OCI-LY7 (cell line): ENCODE measurements at places on chromosomes 2 and 18.

GRCh38 chr2:72128843-72129227 is 18.8 kb downstream of the CYP26B1 start:
- no peak for DNase-seq

- no peak for DNase-seq
Measured at GRCh38 chr2:98503481-98504105, 58.9 kb downstream of the INPP4A start.

GRCh38 chr2:188902901-188903491 is 71.2 kb upstream of the COL3A1 start:
- DNase-seq = no peak

- DNase-seq = no peak
Measured at GRCh38 chr2:1826226-1826905, 82.1 kb upstream of the PXDN start.

- DNase-seq = no peak
Measured at GRCh38 chr18:10525371-10525691, 496 bp upstream of the NAPG start.

DNA sequence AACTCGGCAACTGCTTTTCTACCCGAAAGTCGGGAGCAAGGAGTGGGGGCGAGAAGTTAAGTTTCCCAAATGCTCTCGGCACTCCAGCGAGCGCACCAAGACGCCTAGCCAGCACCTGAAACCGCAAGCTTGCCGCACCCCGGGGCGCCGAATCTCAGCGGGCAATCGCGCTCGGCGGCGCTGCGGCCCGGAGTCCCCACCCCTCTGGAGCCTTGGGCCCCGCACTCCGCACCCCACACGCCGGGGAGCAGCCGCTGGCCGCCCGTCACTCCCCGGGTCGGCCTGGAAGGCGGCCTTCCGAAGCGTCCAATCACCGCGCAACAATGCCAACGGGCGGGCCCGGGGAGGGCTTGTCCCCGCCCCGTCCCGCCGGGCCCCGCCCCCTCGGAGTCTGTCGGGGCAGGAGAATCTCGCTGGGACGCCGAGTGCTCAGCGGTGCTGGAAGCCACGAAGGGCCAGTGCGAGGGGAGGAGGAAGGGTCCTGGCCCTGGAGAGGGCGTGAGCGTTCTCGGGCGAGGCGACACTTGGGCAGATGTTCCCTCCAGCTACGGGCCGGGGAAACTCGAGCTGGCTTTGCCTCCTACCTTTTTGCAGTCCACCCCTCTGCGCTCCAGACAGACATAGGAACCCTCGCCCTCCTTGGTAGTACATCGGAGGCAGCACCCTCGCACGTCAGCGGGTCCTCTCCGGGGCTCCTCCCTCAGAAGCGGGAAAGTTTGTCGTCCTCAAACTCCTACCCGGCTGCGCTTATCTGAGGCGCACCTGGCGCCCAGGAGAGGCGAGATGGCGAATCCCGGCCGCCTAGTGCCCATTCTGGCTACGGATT is 1.1 kb upstream of the ZBTB7C start:
- peak; percentile 49 for DNase-seq

DNA sequence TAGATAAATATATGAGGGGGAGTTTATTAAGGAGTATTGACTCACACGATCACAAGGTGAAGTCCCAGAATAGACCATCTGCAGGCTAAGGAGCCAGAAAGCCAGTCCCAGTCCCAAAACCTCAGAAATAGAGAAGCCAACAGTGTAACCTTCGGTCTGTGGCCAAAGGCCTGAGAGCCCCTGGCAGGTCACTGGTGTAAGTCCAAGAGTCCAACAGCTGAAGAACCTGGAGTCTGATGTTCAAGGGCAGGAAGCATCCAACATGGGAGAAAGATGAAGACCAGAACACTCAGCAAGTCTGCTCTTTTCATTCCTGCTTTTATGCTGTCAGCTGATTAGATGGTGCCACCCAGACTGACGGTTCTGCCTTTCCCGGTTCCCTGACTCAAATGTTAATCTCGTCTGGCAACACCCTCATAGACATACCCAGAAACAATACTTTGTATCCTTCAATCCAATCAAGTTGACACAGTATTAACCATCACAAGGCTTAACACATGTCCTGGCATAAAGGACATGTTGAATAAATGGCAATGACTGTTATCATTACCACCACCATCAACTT is 56.7 kb downstream of the MAPK4 start:
- DNase-seq = no peak

DNA sequence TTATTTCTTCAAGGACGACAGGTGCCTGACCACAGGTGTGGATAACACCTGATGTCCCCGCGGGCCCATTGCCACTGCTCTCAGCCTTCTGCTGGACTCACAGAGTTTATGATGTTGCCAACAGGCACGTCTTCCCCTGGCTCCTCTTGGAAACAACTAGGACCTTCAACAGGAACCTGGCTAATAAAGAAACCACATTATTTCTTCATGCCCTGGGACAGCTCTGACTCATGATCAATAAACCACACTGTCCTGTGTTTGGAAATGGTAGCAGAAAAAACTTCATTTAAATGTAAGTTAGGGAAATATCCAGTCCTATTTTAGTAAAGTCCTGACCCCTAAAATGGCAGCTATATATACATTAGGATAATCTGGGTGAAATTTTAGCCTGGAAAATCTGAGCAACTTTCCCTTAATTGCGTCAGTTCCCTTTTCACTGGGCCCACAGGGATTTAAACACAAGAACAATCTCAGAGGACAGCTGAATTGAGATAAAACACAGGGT is 158.9 kb downstream of the VAPA start:
- DNase-seq = no peak

DNA sequence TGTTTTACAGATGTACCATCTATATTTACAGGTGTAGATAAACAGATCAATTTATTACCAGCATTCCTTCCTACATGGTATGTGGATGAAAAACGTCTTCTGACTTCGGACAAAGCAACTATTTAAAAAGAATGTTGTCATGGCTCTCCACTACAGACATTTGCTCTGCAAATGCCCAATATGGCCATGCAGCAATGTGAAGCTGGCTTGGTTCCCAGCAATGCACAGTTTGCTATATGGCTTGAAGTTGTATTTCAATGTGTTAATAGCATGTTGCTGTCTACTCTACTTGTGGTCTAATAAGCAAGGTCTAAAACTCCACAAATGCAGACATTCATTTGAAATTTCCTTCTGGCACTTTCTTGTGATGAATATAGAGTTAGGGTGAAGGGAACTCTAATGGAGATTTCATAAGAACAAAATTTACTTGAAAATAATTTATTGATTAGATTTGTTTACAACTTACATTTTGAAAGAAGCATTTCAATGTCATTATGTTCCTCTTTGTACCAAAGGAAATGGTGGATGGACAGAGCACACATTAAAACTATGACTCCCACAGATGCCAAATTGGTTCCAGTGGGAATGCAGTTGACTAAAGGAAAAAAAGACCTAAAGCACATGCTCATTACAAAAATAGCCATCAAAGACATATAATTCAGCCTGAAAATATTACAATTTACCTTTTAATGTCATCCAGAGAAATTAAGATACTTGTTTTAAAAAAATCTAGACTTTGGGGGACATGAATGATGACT is 234.0 kb downstream of the DYM start:
- no peak for DNase-seq

GRCh38 chr2:25419678-25420242 is 78.0 kb upstream of the DNMT3A start:
- peak; percentile 97 for DNase-seq

DNA sequence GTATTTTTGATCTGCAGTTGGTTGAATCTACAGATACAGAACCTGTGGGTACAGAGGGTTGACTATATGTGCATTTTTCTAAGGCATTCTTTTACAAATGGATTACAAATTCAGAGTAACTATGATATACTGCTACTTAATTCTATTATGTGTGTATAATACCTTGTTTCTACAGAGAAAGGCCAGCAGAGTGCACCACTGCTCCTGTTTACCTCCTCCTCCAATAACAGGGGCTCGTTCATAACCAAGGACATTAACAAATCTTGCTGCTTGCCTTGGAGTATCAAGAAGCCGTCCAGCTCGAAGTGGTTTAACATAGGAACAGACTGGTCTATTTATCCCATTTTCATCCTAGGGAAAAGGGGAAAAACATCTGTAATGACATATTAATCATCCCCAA is 16.4 kb downstream of the CEP76 start:
- DNase-seq = peak; percentile 24

- no peak for DNase-seq
Measured at GRCh38 chr2:237754182-237754581, 44.4 kb upstream of the RBM44 start.

- no peak for DNase-seq
Measured at GRCh38 chr2:127079358-127079920, 27.5 kb downstream of the BIN1 start.

DNA sequence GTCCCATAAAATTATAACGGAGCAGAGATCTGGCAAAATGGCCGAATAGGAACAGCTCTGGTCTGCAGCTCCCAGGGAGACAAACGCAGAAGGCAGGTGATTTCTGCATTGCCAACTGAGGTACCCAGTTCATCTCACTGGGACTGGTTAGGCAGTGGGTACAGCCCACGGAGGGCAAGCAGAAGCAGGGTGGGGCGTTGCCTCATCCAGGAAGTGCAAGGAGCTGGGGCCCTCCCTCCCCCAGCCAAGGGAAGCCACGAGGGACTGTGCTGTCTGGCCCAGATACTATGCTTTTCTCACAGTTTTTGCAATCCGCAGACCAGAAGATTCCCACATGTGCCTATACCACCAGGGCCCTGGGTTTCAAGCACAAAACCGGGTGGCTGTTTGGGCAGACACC is 22.8 kb downstream of the ICA1L start:
- DNase-seq = no peak

DNA sequence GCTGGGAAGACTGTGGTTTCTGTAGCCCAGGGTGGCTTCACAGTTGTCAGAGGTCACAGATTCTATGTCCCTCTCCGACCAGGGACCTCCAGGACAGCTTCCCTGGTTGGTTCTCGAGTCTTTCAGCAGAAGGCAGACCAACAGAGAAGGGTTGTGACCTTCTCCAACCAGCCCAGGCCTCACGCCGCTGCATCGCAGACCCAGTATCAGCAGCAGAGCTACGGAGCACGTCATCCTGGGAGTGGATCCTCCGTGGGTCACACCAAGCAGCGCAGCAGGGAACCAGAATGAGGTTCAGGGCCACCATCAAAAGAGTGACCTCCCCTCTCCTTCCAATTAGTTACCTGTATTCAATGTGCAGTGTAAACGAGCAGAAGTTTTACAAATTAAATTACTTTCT is 49.3 kb downstream of the ST3GAL5 start:
- no peak for DNase-seq

DNA sequence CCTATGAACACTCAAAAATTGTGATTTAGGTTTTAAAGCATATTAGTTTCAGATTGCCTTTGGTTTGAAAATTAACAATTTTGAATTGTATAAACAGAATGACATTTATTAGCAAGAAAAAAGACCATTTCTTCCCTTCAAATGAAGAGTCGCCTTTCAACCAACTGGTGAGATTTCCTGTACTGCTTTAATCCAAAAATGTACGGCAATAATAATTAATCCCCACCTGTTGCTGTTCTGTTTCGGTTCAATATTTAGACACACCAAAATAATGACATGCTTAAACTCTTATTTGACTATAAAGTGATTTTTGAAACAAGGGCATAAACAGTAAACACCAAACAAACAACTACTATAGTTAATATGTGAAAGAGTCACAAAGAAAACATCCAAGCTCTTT is 39.6 kb downstream of the CHN1 start:
- no peak for DNase-seq

- DNase-seq = no peak
Measured at GRCh38 chr2:182018218-182018617, 32.6 kb downstream of the PPP1R1C start.

DNA sequence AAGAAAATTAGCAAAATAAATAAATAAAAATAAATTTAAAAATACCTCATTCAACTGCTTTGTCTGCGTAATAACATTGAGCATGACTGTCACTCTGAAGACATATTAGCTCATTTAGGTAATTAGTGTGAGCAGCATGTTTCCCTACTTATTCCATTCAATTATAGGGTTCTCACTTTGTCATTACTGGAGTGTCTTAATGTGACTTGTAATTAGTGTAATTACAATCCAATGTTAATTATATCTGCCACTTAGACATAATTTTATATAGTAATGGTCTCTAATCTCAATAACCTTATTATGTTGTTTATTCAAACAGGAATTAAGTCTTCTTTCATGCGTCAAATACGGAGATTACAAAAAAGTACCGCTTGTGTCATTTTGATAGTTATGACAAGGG is 893.9 kb upstream of the ACVR2A start:
- DNase-seq = no peak

GRCh38 chr2:205708231-205708631 is 25.9 kb downstream of the NRP2 start:
- DNase-seq = no peak

DNA sequence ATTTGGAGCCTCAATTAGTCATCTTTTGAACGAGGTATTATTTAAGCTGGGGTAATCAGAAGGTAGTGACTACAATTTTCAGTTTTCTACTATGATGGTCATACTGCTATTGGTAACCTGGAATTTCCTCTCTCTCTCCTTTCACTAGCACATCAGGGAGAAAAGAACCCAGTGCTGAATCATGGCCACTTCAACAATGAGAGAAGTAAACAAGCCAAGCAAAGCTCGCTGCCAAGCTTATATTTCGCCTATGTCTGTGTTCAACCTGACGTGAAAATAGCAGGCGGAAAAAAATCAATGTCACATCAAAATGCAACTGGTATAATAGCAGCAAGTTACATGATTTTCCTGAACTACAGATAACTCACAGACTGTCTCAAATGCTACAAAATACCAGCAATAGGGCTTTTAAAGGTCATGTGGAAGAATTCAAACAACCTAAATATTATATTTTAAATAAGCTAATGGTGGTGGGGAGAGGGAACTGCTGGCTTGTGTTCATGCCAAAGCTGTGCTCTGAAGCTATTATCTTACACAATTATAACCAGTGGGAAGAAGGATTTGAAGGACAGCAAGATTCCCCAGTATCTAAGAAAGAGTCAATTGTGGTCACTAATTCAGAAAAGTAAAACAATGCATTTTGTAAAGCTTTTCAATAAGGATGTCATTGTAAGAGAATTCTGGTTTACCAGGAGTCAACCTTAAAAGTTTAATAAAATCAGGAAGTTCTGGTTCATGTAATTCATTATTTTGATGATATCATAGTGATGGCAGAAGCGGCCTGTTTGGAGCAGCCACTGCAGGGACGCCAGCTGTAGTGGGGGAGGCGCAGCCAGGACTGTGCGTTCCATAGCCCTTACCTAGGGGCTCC is 38.0 kb downstream of the RNF152 start:
- no peak for DNase-seq

DNA sequence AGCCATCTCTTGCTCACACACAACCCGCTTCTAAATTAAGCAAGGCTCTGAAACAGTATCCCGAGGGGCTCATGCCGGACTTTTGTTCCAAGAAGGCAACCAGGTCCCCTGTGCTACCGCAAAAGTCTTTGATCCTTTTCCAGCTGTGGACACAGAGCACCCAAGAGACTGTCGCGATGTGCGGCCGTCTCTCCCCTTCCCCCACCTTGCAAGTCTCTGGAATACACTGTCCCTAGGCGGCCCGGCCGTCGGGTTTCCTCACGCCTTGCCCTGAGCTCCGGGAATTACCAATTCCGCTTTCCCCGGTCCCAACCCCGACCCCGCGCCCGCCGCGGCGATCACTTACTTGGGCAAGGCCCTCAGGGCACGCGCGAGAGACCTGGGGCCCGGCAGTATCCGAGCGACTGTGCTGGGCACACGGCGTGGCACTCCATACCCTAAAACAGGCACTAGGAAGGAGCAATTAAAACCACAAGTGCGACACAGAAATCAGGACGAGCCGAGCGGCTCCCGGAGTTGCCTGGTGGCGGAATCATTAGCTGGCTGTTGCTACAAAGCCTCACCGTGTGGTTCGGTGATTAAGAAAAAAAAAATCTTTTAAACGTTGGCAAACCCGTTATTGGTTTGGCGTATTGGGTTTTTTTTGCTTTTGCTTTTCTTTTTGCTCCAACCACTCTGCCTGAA is 2.2 kb upstream of the DLX1 start:
- no peak for DNase-seq
